ENCODE measurements at places on chromosomes 1 and 21.
A peak's percentile ranks its signal among the peaks of the same experiment; 100 is the strongest.

- no peak for DNase-seq
Observed at GRCh38 chr1:243482141-243483022, 226.5 kb downstream of the SDCCAG8 start.

- no peak for DNase-seq
Observed at GRCh38 chr1:8955406-8955805, 9.7 kb downstream of the CA6 start.

GRCh38 chr1:22229379-22229778 lies 86.5 kb upstream of the WNT4 start:
- no peak for DNase-seq

- no peak for DNase-seq
Observed at GRCh38 chr1:204612326-204612725, 73.2 kb downstream of the LRRN2 start.

- DNase-seq = no peak
Observed at GRCh38 chr1:17949511-17949910, 158.1 kb upstream of the IGSF21 start.

- no peak for DNase-seq
Observed at GRCh38 chr1:153070243-153070642, 1.2 kb downstream of the SPRR2B start.

- DNase-seq = no peak
Observed at GRCh38 chr1:14128096-14128495, 428.1 kb downstream of the PRDM2 start.

DNA sequence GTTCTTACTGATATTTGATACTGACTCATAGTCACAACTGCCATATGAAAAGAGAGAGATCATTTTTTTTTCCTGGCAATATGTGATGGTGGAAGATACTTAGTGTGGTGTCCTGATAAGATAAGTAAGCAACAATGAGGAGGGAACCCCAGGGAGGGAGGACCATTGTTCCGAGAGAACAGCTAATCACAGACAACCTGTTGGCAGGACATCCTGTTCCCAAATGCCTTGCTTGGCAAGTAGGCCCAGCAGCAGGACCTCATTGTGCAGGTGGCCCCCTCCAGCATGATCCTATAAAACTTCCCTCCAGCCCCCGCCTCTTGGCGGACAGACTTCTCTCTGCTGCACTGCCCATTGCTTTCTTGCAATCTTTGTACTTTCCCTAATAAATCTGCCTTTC lies 329.4 kb upstream of the CHRM3 start:
- DNase-seq = no peak

GRCh38 chr1:53616927-53617326 lies 122.0 kb downstream of the GLIS1 start:
- DNase-seq = peak; percentile 6

DNA sequence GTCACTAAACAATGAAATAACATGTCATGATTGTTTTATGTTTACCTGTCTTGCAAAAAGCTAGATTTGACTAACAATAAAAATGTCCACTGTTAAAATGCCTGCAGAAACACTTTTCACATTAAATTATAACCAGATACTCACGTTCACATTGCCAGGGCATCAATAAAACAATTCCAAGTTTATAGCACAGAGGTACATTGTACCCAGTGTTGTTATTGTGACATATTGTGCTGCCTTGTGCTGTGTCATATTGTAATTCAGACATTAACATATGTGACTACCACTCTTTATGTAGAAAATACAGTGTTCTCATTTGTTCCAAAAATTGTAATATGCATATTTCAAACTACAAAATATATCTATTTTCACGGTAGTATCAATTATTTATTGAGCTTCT lies 766.1 kb downstream of the NCAM2 start:
- no peak for DNase-seq

- DNase-seq = no peak
Observed at GRCh38 chr1:41423511-41424191, 60.8 kb downstream of the EDN2 start.

DNA sequence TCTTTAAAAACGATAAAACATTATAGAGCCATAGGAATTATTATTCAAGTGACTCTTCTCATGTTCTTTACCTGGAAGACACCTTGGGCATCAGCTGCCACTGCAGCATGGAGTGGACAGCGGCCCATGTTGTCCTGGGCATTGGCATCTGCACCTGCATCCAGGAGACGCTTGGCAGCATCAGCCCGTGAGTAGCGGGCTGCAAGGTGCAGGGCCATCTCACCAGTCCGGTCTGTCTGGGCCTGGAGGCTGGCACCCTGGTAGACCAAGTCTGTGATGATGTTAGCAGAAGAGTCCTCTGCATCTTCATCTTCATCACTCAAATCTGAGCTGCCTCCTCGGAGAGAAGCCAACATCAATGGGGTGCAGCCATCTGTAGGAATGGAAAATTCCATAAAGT lies 22.9 kb upstream of the ADAM30 start:
- no peak for DNase-seq

GRCh38 chr1:154179946-154180687 lies 11.8 kb downstream of the TPM3 start:
- DNase-seq = no peak

DNA sequence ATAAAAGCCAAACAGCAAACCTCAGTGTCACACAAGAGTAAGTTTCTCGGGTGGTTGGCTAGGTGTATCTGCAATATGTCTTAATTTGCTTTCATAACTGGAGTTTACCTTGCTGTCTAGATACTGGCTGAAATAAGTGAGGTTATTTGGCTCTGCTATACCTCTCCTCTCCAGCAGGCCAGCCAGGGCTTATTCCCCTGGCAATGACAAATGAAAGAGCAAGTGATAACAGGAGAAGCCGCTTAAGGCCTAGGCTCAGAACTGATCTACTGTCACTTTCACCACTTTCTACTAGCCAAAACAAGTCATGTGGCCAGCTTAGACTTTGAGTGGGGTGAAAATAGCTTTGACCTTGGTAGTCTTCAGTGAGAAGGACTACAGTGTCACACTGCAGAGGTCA lies 4.8 kb upstream of the RPE65 start:
- no peak for DNase-seq

DNA sequence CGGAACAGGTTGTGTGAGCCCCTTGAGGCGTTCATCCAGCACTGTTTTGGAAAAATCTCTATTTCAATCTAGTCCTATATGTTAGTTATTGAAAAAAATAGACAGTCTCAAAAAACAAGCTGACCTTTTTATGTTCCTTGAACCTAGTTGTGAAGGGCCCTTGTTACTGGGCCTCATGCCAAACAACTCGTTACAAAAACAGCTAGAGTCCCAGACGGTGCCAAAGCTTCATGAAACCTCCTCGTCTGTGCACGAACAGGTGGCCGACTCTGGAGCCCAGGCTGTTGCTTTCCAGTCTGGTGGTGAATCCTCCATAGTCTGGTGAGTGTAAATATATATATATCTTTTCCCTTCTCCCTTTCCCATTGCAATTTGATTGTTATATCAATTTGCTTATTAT lies at the start of gene CHIA:
Gene CHIA (plus strand): TSS at position 222 of the 400 bp plus-strand sequence. CDS start 19,617 bp downstream, outside the sequence.
- no peak for DNase-seq

GRCh38 chr1:206508130-206508889 lies 979 bp downstream of the RASSF5 start:
- DNase-seq = no peak

- DNase-seq = no peak
Observed at GRCh38 chr21:31008355-31008754, 29.9 kb downstream of the KRTAP19-8 start.

- peak; percentile 5 for DNase-seq
Observed at GRCh38 chr1:24903011-24903461, 27.0 kb downstream of the RUNX3 start.

DNA sequence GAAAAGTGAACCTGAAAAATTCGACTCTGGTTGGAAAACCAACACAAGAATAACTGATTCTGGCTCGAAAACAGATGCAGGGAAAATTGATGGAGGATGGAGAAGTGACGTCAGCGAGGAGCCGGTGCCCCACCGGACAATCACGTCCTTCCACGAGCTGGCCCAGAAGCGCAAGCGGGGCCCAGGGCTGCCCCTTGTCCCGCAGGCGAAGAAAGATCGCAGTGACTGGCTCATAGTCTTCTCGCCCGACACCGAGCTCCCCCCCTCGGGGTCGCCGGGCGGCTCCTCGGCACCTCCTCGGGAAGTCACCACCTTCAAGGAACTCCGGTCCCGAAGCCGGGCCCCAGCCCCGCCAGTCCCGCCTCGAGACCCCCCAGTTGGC lies 1.9 kb downstream of the RUSC1 start:
- DNase-seq = peak; percentile 29

DNA sequence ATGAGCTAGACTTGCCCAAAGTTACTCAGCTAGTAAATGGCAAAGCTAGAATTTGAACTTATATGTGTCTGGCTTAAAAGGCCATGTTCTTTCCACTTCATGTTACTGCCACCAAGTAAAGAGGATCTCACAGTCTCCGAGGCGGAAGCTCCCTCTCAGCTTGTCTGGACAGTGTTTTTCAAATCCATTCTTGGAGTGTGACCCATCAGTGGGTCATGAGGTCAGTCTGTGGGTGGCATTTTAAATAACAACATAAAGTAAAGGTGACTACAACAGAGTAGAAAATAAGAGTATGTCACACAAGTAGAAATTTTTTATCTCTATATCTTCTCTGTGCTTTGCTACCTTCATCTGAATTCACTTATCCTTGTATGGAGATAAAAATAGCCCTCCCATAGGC lies 3.2 kb upstream of the HMGB4 start:
- no peak for DNase-seq

Data from stimulated activated CD4-positive, alpha-beta T cell treated with anti-CD3 and anti-CD28 coated beads, Interleukin-2, amount 100 ng/mL, for 24 hours (primary cell).